ENCODE measurements at places on chromosomes 12 and 14.

DNA sequence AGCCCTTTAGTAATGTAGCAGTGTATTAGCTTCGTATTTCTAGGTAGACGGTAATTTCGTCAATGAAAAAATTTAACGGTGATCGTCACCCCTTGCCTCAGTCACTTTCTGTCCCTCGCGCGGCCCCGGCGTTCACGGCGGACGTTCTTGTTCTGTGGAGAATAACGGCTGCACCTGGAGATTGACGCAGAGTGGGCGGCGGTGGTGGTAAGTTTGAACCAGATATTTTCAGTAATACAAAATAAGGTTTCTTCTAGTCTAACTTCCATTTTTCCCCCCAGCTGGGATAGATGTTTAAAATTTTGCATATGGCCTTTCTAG is 341 bp downstream of the ZNF10 start:
- no peak for DNase-seq

DNA sequence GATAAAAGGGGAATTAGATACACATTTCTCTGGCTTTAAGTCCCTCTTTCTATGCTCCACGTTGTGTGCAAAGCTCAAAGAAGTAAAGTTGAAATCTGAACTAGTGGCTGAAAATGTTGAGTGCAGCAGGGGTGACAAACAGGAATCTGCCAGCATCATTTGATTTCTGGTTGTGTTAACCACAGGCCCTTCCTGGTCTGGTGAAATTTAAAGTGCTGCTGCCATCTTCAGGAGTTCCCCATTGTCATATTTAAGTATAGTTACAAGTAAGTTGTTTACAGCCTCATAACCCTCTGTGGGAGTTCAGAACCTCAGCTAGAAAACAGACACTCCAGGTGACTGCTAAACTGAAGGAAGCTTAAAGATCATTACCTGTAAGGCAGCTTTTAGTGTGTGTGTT is 90.9 kb upstream of the CCDC196 start:
- no peak for DNase-seq

DNA sequence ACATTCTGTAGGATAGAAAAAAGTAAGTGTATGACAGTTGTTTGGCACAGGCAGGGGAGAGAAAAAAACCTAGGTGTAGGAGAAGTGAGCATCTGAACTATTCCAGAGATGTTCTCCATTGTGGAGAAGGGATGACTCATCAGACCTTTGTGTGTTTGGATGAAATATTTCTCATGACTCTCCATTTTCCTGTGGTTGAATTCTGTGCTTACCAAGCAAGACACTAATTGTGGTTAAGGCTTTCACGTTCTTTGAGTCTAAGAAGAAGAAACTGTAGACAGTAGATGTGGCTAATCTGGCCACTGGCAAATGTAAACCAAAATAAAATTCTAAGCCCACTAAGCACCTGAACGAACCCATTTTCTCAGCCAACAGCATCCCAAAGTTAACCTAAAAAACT is 107.9 kb upstream of the GZMB start:
- DNase-seq = no peak

GRCh38 chr12:21118760-21119159 is 12.2 kb upstream of the SLCO1B1 start:
- no peak for DNase-seq

GRCh38 chr12:124566997-124567672 is at the start of gene NCOR2:
TSS of gene NCOR2 (minus strand) at chr12:124567612. CDS start at chr12:124495251, 72,361 bp downstream.
- DNase-seq = peak; percentile 60

DNA sequence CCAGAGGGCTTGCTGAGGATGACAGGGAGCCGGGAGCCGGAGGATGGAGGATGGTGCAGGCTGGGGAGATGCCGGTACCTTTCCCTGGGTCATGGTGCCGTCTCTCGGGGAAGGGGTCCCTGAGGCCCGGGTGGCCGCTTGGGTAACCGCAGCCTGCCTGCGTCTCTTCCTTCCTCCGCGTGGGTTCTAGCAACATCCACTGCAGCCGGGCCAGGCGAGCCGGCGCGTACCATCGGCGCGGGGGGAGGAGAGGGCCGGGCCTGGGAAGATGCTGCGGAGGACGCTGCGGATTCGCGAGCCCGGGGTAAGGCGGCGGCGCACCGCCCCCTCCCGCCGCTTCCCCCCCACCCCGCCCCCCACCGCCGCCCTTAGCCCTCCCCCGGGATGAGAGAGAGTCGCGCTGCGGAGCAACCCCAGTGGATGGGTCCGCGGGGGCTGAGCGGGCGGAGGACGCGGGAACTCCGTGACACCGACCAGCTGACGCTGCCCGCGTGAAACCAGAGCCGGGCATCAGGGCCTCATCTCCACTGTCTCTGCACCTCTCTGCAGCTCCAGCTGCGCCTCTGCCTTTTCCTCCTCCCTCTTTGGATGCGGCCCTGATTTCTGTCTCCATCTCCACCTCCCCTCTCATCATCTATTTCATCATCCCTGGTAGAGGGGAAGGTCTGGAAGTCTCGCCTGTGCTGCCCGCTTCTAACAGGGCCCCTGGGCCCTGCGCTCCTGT is at the start of gene FAIM2:
FAIM2 (minus strand) TSS at position 201 of the 724 bp plus-strand sequence; CDS start at position 93, 108 bp downstream.
- peak; percentile 76 for DNase-seq

DNA sequence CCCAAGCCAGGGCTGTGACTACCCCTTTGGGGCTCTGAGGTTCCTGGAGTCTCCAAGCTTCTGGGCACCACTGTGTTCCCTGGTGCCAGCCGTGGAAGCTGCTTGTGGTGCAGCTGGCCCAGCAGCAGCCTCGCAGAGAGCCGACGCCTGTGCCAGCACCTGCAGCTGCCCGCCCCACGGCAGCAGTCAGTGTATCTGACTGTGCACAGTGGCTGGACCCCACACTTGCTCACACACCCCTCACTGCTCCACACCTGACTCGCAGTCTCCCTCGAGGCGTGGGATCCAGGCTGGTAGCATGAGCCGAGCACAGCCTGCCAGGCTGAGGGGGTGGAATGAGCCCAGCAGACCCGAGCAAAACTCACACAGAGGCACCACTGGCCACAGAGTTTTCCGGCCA is 325.2 kb downstream of the PCNX1 start:
- DNase-seq = no peak

DNA sequence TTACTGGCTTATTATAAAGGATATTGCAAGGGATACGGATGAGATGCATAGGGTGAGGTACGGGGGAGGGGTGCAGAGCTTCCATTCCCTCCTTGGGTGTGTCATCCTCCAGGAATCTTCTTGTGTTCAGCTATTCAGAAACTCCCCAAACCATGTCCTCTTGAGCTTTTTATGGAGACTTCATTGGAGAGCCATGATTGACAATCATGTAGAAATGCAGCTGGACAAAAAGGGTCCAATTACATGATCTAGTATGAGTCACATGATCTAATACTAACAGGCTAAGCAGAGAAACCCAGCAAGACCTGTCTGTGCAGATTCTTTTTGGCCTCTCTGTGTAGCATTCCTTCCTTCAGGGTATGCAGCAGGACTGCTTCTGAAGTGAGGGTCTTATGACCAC is 23.9 kb upstream of the FLVCR2 start:
- no peak for DNase-seq

DNA sequence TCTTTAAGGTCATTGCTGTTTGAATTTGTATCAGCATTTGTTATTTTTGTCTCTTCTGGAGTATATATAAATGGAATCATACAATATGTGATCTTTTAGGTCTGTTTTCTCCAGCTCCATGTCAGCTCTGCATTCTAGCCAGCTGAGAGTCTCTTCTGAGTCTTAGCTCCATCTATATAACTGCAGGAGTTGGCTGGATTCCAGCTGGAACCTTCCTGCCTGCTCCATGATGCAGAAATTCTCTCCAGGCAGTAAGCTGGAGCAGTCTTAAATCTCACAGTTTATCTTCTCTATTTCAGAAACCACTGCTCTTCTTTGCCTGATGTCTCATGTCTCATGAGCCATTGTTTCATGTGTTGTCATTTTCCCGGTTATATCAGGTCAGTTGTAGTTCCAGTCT is 827.6 kb downstream of the NRXN3 start:
- peak; percentile 74 for DNase-seq

DNA sequence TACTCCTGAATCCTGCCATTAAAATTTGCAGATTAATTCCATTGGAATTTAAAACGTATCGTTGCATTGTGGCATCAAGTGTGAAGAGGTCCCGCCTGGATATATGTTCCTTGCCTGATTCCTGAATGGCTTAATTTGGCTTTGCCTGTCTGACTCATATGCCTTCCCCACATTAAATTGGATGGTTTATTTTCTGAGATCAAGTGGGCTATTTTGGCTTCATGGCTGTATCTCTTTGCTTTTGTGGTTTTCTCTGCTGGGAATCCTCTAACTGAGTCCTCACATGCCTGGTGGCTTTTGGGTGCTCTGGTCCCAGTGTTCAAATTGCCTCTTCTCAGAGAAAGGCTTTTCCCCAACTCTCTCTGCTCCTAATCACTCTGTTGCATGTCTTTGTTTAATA is 127.9 kb upstream of the DYRK2 start:
- no peak for DNase-seq

- DNase-seq = no peak
Observed at GRCh38 chr12:20028033-20028432, 340.3 kb upstream of the PDE3A start.

- no peak for DNase-seq
Observed at GRCh38 chr12:48917857-48918537, 7.3 kb downstream of the FKBP11 start.

DNA sequence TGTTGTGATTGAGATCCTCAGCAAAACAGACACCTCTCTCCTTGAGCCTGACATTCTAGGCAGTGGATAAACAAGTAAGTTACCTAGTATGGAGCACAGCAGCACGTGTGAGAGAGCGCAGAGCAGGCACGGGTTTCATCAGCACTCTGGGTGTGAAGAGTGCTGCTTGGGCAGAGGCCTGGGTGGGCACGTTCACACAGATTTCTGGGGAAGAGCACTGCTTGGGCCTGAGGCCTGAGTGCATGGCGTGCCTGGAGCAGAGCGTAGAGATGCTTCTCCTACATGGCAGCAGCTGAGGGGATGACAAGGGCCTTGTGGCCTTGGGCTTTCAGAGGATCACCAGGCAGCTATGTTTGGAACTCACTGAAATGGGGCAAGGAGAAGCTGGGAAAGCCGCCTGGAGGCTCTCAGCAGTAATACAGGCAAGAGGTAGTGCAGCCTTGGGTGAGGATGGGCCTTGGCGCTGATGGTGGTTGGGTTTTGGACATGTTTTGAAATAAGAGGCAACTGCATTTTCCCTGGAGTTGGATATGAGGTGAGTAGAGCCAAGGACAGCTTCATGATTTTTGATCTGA is 17.6 kb downstream of the CKB start:
- no peak for DNase-seq

- DNase-seq = no peak
Observed at GRCh38 chr14:104573930-104574329, 5.6 kb upstream of the C14orf180 start.

DNA sequence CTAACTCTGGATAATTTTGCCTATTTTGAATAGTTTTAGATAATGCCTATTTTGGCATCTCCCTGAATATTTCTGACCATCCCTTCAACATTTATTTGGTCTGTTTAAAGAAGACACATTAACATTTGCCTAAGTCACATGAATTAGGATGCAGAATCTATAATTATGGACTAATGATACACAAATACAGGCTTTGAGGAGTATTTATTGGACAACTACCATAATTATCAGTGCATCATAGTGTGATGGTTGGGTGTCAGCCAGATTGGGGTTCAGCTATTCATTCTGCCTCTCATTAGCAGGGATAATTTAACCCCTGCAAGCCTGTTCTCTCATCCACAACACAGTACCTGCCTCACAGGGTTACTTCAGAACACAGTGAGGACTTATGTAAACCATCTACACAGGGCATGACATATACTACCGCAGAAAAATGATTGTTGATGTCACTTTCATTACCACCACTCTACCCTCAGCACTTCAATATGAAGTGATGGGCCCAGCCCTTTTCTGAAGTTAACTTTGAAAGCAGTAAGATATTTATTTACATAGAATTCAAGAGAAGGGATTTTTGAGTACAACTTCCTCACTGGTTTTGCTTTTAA is 14.4 kb downstream of the PRKCH start:
- DNase-seq = no peak

DNA sequence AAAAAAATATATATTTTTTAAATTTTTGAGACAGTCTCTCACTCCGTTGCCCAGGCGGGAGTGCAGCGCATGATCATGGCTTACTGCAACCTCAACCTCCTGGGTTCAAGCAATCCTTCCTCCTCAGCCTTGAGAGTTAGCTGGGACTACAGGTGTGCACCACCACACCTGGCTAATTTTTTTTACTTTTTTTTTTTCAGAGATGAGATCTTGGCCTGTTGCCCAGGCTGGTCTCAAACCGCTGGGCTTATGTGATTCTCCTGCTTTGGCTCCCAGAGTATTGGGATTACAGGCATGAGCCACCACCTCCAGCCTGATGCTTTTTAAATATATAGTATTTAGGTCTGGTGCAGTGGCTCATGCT is 24.5 kb downstream of the MDM2 start:
- DNase-seq = no peak

DNA sequence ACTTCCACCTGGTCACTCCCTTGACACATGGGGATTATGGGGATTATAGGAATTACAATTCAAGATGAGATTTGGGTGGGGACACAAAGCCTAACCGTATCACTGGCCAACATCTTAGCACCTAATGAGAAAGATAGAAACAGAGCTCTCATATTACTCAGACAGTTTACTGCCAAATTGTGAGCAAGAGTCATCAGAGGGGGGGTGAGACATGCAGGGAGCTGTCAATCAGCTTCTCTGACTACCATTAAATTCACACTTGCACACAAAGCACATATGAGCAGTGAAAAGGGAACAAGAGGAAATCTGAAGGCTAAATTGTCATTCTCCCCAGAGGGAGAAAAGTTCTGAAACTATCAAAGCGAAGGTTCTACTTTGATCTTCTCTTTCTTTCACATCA is 78.1 kb upstream of the GRIN2B start:
- no peak for DNase-seq

GRCh38 chr14:53412819-53413675 is 259.9 kb upstream of the DDHD1 start:
- no peak for DNase-seq

DNA sequence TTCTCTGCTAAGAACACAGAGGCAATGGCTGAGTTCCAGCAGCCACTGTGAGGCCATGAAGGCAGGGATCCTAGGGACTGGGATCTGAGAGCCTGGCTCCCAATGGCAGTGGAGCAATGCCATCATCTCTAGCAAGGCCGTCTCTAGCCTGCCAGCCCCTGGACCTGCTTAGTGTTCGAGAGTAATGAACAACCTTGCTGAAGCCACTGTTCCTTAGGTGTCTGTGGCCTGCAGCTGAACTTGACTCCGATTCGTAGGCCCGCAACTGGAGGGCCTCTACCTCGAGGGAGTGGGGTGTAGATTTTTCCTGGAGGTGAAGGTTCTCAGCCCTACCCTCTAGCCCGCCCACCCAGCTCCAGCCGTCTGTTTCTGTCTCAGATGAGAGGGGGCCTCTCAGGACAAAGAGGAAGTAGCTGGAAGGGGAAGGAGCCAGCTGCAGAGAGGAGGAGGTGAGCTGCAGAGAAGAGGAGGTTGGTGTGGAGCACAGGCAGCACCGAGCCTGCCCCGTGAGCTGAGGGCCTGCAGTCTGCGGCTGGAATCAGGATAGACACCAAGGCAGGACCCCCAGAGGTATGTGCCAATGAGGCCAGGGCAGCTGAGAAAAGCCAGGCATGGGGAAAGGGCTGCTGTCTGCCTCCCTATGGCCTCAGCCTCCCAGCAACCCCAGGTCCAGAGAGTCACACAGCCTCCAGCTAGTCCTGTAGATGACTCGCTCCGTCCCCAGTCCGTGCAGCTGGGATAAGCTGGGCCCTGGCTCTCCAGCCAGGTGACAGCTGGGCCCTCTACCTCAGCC is at the start of gene PLD4:
PLD4 (plus strand) TSS at position 459 of the 793 bp plus-strand sequence. CDS start 2,262 bp downstream, outside the sequence.
- DNase-seq = no peak

- DNase-seq = no peak
Observed at GRCh38 chr12:53057816-53058500, 8.1 kb downstream of the TNS2 start.

- peak; percentile 22 for DNase-seq
Observed at GRCh38 chr14:20460458-20461224, 593 bp downstream of the PIP4P1 start.

GRCh38 chr14:92927349-92928257 is 4.7 kb downstream of the CHGA start:
- DNase-seq = no peak

Data from hindlimb muscle (tissue), 1 donor.